ENCODE measurements at places on chromosomes 11 and 22. TPM values are rescaled to one million over a fixed set of nuclear protein-coding genes. Genes with fewer than 3 reads are reported as not detected.
A peak's percentile ranks its signal among the peaks of the same experiment; 100 is the strongest.

DNA sequence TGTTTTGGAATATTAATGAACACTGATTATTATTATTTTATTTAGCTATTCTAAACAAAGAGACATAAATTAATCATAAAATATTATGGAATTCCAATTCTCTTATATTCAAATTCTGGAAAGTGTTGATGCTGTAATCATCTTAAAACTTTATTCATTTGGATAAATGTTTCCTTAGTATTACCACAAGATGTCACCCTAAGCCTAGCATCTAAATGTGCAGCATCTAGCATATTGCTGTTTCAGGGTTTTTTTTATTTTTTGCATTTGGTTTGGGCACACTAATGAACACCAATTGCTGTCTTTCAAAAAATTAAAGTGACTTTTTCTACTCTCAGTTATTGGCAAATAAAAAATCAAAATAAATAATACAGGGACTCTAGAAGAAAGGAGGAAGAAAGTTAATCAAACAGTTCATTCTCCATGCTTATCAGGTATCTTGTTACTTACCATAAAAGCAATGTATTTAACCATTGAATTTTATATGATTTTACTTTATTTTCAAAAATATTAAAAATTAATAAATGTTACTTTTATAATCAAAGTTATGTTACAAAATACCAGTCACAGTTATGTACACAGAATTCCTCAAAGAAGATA is 31.8 kb downstream of the DLG2 start:
- DNase-seq, result no peak

GRCh38 chr11:121466063-121466794 is 13.5 kb upstream of the SORL1-AS1 start:
- no peak for DNase-seq

FGF4 gene
- polyA plus RNA-seq, result not detected

GRCh38 chr11:63558459-63559157 is 4.6 kb downstream of the PLAAT2 start:
- no peak for DNase-seq

GRCh38 chr22:44088976-44089570 is 65.0 kb downstream of the PARVB start:
- DNase-seq, result no peak

NCF4 gene
- polyA plus RNA-seq, result 2.2 TPM

- no peak for DNase-seq
Observed at GRCh38 chr22:45208993-45209838, 31.5 kb downstream of the KIAA0930 start.

GRCh38 chr11:9790703-9791102 is 126.8 kb downstream of the SWAP70 start:
- no peak for DNase-seq

ISX gene
- 0.31 TPM for polyA plus RNA-seq

- no peak for DNase-seq
Observed at GRCh38 chr22:25360891-25361645, 141.6 kb downstream of the CRYBB2 start.

DNA sequence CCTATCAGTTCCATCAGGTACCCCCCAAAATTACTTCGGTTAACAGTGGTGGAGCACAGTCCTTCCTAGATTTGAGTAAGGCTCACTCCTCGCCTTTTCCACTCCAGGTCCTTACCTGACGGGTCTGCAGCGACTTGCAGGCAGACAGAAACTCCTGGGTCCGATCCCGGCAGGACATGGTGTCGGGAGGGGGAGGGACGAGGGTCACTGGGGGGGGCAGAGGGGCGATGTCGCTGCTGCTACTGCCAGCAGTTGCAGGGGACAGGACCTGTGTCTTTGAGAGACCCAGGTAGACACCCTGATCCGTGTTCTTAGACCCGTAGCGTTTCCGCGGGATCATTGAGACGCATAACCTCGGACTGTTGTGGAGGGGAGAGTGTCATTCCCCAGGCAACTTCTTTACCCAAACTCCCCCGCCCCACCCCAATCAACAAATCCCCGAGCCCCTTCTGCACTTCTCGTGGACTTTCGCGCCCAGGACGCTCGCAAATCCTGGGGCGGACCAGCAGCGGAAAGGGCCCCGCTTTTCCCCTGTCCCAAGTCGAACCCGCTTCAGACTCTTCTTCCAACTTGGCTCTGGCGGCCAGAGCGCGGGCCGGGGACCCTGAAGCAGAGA is 839 bp downstream of the STX5 start:
- DNase-seq, result no peak

DNA sequence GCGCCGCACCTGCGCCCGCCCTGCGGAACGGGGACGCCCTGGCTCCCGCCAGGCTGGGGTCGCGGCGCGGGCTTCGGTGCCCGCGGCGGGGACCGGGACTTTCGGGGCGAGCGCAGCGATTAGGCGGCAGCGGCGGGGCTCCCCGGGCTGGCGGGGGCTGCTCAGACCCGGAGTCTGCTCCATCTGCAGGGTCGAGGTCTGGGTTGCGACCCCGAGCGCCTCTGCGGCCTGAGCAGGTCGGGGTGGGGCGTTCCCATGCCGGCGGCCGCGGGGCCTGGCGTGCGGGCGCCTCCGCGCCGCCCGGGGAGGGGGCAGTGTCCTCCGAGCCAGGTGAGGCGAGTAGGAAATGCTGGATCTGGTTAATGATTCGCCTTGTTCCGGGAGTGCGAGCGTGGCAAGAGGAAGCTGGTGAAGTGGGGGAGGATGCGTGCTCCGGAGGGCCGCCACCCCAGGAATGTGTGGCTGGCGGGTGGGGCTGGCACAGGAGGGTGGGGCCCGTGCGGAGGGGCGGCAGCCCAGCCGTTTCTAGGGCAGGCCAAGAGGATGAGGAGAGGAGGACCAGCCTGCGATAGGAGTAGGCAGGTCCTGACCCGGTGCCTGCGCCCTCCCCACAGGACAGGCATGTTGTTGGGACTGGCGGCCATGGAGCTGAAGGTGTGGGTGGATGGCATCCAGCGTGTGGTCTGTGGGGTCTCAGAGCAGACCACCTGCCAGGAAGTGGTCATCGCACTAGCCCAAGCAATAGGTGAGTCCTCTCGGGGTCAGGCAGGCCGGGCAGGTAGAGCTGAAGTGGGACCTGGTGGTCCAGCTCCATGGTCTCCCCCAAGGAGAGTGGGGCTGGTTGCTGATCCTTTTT is 606 bp downstream of the RASSF7 start:
- DNase-seq, result peak; percentile 70

DNA sequence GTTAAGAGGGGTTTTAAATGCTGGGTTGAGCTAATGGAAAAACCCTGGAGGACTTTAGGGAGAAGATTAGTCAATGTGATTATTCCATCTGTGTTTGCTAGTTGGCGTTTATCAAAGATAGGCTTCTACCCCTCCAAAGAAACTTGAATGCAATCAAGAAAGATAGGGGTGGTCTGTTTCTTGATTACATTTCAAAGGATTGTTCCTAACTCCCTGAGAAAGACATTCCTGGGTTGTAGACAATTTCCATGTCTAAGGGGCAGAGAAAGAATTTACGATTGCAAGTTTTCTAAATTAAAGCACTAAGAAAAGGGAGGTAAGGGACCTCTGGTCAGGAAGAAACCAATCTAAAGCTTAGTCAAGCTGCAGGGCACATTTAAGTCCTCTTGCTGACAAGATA is 2268.7 kb downstream of the LRRC4C start:
- DNase-seq, result no peak

DNA sequence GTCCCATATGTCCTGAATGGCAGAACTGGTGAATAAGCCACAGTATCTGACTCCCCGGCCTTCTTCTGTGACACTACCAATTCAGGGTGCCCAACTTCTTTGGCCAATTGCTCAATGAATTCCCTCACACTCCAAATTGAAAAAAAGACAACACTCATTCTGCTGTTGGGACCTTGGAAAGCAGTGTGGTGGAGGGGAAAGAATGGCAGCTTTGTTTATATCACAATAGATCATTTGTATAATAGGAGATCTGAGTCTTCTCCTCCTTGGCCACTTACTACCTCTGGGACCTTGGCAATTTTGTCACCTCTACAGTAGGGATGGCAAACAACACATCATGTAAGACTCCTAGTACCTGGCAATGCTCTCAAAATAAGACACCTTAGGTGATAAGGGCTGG is 64.6 kb downstream of the OPCML start:
- DNase-seq, result no peak

DNAJB7 gene
- polyA plus RNA-seq, result 0.33 TPM

DNA sequence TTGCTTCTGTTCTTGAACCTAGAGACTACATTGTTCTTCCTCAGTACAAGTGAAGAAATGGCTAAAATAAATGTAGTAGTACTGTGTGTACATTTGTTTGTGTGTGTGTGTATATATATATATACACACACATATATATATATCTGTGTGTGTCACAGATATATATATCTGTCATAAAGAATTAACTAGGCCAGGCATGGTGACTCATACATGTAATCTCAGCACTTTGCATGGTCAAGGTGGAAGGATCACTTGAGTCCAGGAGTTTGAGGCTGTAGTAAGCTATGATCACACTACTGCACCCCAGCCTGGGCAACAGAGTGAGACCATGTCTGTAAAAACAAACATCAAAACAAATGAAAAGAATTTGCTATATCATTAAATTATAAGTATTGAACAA is 164.8 kb downstream of the DYNC2H1 start:
- DNase-seq, result no peak

MCM5 gene
- polyA plus RNA-seq, result 64.1 TPM

MYEOV gene
- 5.6 TPM for polyA plus RNA-seq

DNA sequence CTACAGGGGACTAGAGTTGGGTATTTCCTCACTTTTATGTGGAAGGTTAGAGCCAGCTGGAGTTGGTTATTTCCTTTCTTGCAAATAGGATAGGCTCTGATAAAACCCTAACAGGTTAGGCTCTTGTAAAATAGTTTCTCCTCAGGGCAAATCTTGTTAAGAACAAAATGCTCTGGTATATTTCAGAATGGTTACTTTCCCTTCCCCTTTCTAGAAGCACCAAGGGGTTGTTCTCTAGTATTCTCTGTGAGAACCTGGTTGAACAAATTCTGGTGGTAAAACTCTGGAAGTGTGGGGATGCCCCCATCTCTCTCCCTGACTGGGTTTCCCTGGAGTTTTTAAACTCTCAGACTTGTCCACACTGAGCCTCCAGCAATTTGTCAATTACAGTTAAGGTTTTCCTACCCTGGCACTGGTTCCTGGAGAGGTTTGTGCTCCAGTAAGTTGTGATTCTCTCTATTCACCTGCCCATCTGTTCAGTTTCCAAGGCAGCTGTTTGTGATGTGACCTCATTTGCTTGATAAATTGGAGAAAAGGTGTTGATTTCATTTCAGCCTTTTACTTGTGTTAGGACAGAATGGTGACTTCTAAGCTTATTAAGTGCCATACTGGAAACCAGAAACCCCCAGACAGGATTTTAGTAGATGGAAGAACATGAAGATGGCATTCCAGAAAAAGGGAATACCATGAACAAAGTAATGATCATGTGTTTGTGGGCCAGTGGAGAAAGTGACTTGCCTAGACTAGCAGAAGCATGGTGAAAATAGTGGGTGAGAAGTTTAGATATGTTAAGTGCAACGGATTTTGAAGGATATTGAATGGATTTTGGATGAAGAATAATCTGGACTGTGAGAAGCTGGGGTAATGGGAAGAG is 64.6 kb downstream of the EXT2 start:
- no peak for DNase-seq

DNA sequence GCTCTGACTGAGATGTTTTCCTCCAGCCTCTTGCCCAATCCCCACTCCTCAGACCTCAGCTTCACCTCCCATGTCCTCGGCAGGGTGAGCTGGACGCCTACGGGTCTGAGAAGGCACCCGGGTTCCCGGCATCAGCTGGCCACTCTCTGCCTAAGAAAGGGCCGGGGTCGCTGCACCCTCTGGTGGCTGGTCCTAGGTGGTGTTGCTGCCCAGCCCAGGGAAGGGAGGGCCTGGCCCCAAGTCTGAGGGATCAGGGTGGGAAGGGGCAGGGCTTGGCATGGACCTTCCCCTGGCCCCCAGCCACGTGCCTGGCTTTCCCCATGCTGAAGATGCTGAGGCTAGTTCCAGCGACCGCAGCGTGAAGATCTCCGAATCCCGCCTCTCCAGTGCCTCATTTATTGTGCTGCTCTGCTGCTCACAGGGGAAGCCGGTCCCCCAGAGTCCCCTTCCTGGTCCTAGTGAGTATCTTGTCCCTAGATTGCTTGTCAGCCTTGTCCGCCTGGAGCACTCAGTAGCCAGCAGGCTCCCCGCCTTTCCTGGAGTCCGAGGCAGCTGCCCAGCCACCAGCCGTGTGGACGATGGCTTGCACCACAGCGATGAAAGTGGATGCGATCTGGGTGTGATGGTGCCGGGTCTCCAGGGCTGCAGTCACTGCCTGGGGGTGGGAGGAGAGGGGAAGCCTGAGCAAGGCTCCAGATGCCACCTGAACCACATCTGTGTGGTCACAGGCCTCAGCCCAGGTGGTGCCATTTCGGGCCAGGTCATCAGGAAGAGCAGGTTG is 2.9 kb upstream of the GGT5 start:
- no peak for DNase-seq

GRCh38 chr11:74739546-74740270 is 8.5 kb upstream of the CHRDL2 start:
- no peak for DNase-seq

GRCh38 chr22:50417411-50418210 is 57.2 kb downstream of the SBF1 start:
- DNase-seq, result no peak

DNA sequence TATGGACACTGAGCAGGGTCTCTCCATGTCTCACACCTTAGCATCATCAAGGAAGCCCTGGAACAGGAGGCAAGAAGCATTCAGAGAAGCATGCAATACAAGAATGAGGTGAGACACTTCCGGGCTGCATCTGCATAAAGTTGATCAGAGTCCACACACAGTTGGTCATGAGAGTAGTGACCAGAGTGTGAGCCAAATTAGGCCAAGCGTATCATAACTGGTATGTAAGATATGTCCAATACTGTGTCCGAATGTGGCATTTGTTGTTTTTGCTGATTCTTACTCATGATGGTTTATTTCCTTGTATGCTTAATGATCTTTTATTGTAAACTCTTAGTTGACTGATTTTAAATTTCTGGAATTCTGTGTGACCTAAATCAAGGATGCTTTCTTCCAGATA is 315.7 kb downstream of the INSC start:
- no peak for DNase-seq

ACRV1 gene
- 0.62 TPM for polyA plus RNA-seq

Data from right renal cortex interstitium (tissue), 3 donors.